Psoas muscle (tissue), 8 donors: ENCODE measurements at places on chromosomes 13 and 19. TPM values are rescaled to one million over a fixed set of nuclear protein-coding genes. Genes with fewer than 3 reads are reported as not detected.

C1QTNF9 gene
- total RNA-seq, result 0.44 TPM

- peak; percentile 89 for DNase-seq
- H3K27me3 ChIP-seq, result no peaks in the 10 kb centered on the region
- peak overlapping the region; percentile 92 for H3K4me3 ChIP-seq
- H3K27ac ChIP-seq, result peak overlapping the region; percentile 92
- H3K36me3 ChIP-seq, result peaks cover 28% of the 10 kb centered on the region
Observed at GRCh38 chr13:109784590-109785140, 1.7 kb downstream of the IRS2 start.

- no peak overlapping the region for H3K27ac ChIP-seq
- DNase-seq, result no peak
- no peak overlapping the region for H3K4me3 ChIP-seq
- H3K36me3 ChIP-seq, result no peaks in the 10 kb centered on the region
- peaks cover 1% of the 10 kb centered on the region for H3K27me3 ChIP-seq
Observed at GRCh38 chr13:111904701-111905608, 162.0 kb upstream of the SOX1 start.

DNA sequence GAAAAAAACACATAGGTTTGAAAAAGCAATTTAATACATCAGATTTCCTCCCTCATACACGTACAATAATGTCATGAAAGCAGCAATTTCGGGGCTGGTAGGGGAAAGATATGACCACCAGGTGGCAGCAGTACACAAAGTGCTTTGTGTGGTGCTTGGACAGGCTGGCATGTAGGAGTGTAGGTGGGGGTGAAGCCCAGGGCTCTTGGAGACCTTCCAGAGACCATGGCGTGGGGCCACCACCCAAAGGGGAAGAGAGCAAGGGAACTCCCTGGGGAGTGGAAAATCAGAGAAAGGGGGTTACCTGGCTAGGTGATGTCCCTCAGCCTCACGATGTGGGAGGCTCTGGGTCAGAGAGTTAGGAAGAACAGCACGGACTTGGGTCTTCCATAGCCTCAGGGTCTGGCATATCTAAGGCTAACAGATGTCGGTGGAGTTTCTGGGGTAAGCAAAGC, 11.8 kb upstream of the CCNA1 start:
- H3K36me3 ChIP-seq, result no peaks in the 10 kb centered on the region
- H3K4me1 ChIP-seq, result no peaks in the 10 kb centered on the region
- no peak overlapping the region for H3K27ac ChIP-seq

GRCh38 chr13:93745884-93746283, 519.3 kb downstream of the GPC6 start:
- no peak overlapping the region for H3K4me3 ChIP-seq
- H3K27ac ChIP-seq, result no peak overlapping the region
- no peaks in the 10 kb centered on the region for H3K27me3 ChIP-seq
- no peaks in the 10 kb centered on the region for H3K4me1 ChIP-seq
- H3K36me3 ChIP-seq, result no peaks in the 10 kb centered on the region

DNA sequence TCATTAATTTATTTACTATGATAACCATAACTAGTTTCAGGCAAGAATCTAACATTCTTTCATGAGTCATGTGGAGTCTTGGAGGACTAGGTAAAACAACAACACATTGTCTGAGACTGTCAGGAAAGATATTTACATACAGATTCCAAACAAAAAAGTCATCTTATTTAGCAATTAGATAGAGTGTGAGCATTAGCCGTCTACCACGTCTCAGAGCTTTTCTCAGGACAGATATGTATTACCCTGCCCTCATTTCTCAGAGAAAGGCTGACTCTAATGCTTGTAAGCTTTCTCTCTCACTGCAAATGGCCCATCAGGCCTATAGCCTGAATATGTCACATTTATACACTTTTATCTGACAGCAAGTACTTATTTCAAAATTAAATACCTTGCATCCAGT, 312.1 kb upstream of the PCDH20 start:
- H3K27ac ChIP-seq, result no peak overlapping the region
- no peaks in the 10 kb centered on the region for H3K27me3 ChIP-seq
- DNase-seq, result no peak
- no peak overlapping the region for H3K4me3 ChIP-seq
- H3K4me1 ChIP-seq, result no peaks in the 10 kb centered on the region

GRCh38 chr19:3132971-3133792, 2.7 kb upstream of the GNA15 start:
- DNase-seq, result peak; percentile 45
- no peaks in the 10 kb centered on the region for H3K27me3 ChIP-seq
- H3K4me3 ChIP-seq, result no peak overlapping the region

COX7A1 gene
- total RNA-seq, result 1,598 TPM

PCID2 gene
- total RNA-seq, result 37.1 TPM

ZSCAN5C gene
- total RNA-seq, result not detected

DNA sequence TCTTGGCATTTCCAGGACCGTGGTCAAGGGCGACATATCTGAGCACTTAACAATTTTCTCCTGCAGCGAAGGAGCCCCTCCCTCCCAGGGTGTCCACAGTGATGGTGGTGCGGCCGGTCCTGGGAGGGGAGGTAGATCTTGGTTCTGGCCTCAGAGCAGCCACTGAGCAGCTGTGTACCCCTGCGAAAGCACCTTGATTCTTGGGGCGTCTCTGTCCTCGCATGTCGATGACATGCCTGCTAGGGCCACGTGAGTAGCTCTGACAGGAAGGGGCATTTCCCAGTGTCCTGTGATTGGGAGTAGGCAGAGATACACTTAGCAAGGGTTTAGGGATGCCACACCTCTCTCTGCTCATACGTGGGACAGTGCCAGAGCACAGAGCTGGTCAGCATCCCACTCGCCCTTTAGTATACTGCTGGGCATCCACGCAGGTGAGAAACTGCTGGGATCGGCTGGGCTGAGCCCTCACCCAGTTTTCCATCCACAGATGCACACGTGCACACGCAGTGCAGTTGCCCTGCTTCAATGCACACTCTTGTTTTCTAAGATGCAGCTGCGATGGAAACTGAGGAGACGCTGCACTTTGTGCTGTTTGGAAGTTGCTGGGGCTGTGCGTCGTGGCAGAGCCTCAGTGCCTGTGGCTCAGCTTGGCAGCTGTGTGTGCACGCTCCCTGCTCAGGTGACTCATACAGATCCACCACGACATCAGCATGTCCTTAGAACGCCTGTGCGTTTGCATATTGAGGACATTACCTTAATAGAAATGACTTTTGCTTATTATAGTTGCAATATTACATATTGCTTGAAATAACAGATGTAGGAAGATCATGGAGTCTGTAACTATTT, 66.8 kb downstream of the TEX29 start:
- no peaks in the 10 kb centered on the region for H3K36me3 ChIP-seq
- no peak for DNase-seq
- H3K27ac ChIP-seq, result no peak overlapping the region
- H3K4me3 ChIP-seq, result no peak overlapping the region

- no peak overlapping the region for H3K4me3 ChIP-seq
- no peaks in the 10 kb centered on the region for H3K4me1 ChIP-seq
- H3K27me3 ChIP-seq, result peaks cover 36% of the 10 kb centered on the region
- peak; percentile 63 for DNase-seq
- no peak overlapping the region for H3K27ac ChIP-seq
- no peaks in the 10 kb centered on the region for H3K36me3 ChIP-seq
Observed at GRCh38 chr19:46192992-46193650, 36.4 kb upstream of the IGFL1 start.

RNF113B gene
- not detected for total RNA-seq

GRCh38 chr13:101673360-101674105, 221.1 kb downstream of the ITGBL1 start:
- H3K27me3 ChIP-seq, result no peaks in the 10 kb centered on the region
- H3K27ac ChIP-seq, result no peak overlapping the region
- no peaks in the 10 kb centered on the region for H3K4me1 ChIP-seq
- DNase-seq, result no peak
- H3K4me3 ChIP-seq, result no peak overlapping the region

DNA sequence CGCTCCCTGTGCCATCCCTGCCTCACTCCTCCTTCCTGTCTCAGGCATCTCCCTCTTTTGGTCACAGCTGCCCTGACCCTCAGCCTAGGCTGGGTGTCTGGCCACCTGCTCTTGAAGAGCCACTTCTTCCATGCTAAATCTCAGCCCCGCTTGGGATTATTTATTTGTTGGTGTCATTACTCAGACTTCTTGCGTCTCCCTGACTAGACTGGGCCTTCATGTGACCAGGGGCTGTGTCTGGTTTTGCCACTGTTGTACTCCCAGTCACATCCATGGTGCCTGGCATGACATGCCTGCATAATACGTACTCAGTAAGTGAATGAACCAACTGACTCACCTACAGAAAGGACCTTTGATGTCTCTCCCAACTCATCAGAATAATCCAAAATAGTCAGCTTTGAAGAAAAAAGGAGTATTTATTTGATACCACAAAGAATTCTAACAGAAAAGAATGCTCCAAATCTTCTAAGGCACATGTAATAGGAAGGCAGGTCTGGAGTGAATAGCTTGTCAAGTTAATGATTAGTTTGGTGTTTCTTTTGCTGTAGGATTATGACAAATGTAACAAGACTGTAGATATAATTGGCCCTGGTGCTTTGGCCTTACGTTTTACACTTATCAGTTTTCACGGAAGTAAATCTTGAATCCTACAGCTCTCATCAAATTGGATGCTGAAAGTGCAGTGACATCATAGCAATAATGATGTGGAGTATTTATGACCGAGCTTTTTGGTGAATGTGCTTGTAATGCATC, 84.0 kb downstream of the ALOX5AP start:
- H3K4me3 ChIP-seq, result no peak overlapping the region
- no peaks in the 10 kb centered on the region for H3K27me3 ChIP-seq
- no peak for DNase-seq
- no peaks in the 10 kb centered on the region for H3K36me3 ChIP-seq
- H3K4me1 ChIP-seq, result no peaks in the 10 kb centered on the region

CD70 gene
- total RNA-seq, result not detected

GRCh38 chr19:12834976-12835757, 788 bp upstream of the RTBDN start:
- H3K4me1 ChIP-seq, result no peaks in the 10 kb centered on the region
- peaks cover 95% of the 10 kb centered on the region for H3K27me3 ChIP-seq
- H3K36me3 ChIP-seq, result no peaks in the 10 kb centered on the region
- H3K4me3 ChIP-seq, result no peak overlapping the region

DNA sequence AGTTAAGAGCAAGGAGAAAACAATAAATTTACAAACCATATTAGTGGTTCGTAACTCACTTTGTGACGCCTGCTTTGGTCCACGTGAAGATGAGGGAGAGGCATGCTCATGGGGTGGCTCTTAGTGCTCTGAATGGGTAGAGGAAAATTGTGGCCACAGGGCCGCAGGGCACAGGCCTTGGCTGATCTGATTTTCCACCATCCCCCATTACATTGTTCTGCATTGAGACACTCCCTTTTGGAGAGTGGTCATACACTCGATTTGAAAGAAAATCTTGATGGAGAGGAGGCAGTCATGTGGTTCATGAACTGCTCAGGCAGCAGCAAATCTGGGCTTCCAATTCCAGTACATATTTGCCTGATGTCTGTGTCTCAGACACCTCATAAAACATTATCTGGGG, 815.2 kb downstream of the UQCRFS1 start:
- no peak for DNase-seq
- no peak overlapping the region for H3K27ac ChIP-seq
- no peaks in the 10 kb centered on the region for H3K4me1 ChIP-seq
- no peak overlapping the region for H3K4me3 ChIP-seq

GRCh38 chr19:46426035-46426505, 2.7 kb downstream of the PNMA8C start:
- H3K27me3 ChIP-seq, result no peaks in the 10 kb centered on the region
- no peak overlapping the region for H3K27ac ChIP-seq
- no peaks in the 10 kb centered on the region for H3K36me3 ChIP-seq
- H3K4me3 ChIP-seq, result peak overlapping the region; percentile 62

ZNF790 gene
- 2.5 TPM for total RNA-seq

GRCh38 chr13:111217641-111218040, 102.5 kb downstream of the ARHGEF7 start:
- H3K27me3 ChIP-seq, result no peaks in the 10 kb centered on the region
- no peak overlapping the region for H3K4me3 ChIP-seq
- peak overlapping the region; percentile 88 for H3K27ac ChIP-seq
- DNase-seq, result no peak
- H3K4me1 ChIP-seq, result peaks cover 82% of the 10 kb centered on the region
- no peaks in the 10 kb centered on the region for H3K36me3 ChIP-seq

CCL25 gene
- not detected for total RNA-seq

DNA sequence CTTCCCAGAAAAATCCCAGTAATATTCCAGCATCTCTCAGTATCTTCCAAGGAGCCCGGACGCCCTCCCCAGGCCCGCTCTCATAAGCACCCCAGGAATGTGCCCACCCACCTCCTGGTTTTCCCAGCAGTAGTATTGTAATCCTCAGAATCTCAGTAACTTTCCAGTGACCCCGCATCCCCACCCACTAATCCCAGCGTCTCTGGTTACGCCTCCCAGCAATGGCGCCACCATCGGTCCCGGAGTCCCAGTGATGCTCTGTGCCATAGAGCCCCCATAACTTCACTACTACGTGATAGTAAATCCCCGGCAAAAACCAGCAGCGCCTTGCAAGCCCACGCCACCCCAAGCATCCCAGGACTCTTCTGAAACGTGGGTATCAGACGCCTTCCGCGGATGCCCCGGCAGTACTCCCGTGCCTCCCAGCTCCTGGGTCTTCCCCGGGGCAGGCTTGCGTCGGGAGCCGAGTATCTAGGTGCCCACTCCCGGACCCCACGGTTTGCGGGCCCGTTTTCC, 928 bp upstream of the PNPLA6 start:
- peak overlapping the region; percentile 91 for H3K4me3 ChIP-seq
- H3K27me3 ChIP-seq, result no peaks in the 10 kb centered on the region
- peaks cover 49% of the 10 kb centered on the region for H3K36me3 ChIP-seq
- peak; percentile 71 for DNase-seq
- H3K27ac ChIP-seq, result peak overlapping the region; percentile 86

ZNF534 gene
- 0.16 TPM for total RNA-seq

DNA sequence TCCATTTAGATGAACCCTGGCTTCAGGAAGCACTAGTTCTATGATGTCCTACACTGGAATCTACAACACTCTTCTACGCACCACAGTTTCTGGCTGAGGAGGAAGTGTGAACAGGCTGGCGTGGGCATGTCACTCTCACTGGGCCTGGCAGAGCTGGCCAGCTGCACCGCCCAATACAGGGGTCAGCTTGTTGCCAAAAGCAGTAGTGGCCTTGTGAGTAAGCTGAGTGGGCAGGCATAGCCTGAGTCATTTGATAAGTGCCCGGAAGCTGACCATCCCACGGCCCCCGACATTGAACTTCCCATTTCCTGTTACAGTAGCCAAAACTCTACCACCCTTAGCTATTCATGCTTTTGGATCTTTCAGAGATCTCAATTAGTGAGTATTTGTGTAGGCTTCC, 240.9 kb upstream of the SERP2 start:
- no peak overlapping the region for H3K4me3 ChIP-seq
- peak; percentile 75 for DNase-seq
- no peaks in the 10 kb centered on the region for H3K27me3 ChIP-seq
- no peaks in the 10 kb centered on the region for H3K36me3 ChIP-seq
- H3K4me1 ChIP-seq, result peaks cover 15% of the 10 kb centered on the region
- peak overlapping the region; percentile 71 for H3K27ac ChIP-seq
